Tibial artery (tissue), 4 donors: ENCODE measurements at places on chromosomes 12 and 14.

DNA sequence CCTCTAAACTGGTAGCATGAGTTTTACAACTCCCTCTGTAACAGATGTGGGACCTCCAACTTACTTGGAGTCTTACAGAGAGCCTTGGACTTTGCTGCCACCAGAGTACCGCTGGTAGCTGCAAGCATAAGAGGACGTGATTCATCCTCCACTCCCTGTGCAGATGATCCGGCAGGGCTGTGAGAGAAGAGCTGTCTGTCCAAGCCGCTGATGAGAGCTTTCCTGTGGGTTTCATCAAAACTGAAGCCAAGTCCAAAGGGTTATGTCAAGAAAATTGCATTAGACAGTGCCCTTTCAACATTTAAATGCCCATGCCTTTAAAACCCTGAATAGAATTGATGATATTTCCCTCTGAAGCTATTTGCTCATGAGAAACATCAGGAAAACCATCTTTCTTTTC, 85.8 kb downstream of the LLPH start:
- no peak for DNase-seq

- DNase-seq = no peak
Observed at GRCh38 chr12:8508910-8509841, 4.1 kb upstream of the CLEC4D start.

- DNase-seq = no peak
Observed at GRCh38 chr12:52132754-52133161, 53.3 kb downstream of the SMIM41 start.

- no peak for DNase-seq
Observed at GRCh38 chr12:58901664-58902063, 18.6 kb downstream of the LRIG3 start.

GRCh38 chr14:49049711-49050110, 536.5 kb downstream of the RPS29 start:
- DNase-seq = no peak

- no peak for DNase-seq
Observed at GRCh38 chr12:96809522-96809921, 97.5 kb upstream of the NEDD1 start.

- DNase-seq = no peak
Observed at GRCh38 chr12:47400266-47400665, 305.6 kb downstream of the RPAP3 start.

GRCh38 chr12:49549735-49550692, 11.2 kb downstream of the KCNH3 start:
- no peak for DNase-seq

DNA sequence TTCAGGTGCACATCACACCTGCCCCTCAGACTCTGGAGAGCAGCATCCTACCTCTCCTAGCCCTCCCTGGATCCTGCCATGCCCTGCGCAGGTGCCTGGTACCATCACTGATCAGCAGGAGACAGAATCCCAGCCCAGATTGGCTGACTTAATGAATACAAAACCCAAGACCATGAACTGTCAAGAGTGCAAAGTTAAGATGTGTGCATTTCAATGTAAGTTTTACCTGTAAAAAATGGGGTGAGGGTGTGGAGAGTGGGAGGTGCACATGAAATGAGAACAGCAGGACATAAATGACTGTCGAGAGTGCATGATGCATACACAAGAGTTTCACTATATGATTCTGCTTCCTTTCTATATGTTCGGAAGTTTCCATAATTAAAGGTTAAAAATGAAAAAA, 57.9 kb upstream of the GPR68 start:
- DNase-seq = no peak

- DNase-seq = no peak
Observed at GRCh38 chr12:44749566-44749965, 126.5 kb downstream of the NELL2 start.

GRCh38 chr14:58752289-58752688, 114.5 kb downstream of the DACT1 start:
- DNase-seq = no peak

DNA sequence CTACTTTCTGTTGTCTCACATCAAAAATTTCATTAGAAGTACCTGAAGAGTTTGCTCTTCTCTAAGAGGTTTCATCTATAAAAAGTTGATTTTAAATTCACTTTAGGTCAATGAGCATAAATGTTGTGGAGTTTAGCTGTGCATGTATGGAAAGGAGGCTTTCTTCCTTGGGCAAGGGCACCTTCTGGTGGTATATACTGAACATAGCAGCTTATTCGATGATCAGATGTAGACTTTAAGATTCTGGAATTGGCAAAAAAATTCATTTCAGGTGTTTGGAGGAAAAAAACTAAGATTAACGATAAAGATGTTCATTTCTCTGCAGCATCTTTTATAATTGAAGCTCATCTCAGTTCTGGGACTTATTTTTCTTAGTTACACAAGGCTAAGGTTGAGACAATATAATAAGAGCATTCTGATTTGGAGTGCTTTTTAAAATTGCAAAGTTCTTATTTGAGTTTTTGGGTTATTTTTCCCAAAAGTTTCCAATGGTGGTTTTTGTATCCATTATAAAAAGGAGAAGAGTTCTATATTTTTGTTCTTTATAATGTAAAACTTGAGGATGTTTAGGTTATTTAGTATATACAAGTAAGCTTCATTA, 46.8 kb downstream of the TMEM117 start:
- no peak for DNase-seq

DNA sequence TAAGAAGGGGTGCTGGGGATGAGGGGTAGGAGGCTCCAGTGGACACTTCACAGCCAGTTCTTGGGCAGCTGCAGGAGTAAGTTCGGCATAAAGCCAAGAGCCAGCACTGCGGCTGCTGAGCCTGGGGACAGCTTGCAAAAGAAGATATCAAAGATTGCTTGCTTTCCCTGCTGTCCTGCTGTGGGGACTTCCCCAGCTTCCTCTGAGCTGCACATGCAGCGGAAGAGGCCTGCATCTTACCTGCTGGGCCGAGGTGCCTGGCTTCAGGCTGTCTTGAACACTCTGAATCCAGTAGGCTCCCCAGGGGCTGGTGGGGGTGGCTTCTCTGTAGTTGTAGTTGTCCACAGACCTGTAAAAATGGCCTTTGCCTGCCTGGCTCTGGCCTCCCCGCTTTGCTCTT, 1.3 kb downstream of the CHGA start:
- no peak for DNase-seq

DNA sequence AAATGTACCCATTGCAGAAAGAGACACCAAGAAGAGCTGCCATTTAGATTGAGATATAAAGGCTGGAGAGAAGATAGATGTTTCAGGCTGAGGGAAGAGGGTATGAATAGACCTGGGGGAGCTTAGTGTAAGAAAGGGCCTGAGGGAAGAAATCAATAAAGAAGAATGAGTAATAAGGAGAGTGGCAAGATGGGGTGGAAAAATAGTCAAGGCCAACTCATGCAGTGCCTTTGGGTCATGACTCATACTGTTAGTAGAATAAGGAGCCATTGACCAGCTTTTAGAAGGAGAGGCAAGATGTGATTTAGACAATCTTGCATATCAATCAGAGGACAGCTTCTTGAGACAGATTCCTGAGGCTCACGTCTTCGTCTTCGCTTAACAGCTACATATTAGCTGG, 287.5 kb downstream of the DUSP6 start:
- DNase-seq = no peak

GRCh38 chr12:124388679-124389137, 93.8 kb downstream of the RFLNA start:
- peak; percentile 83 for DNase-seq
